ENCODE measurements at places on chromosomes 1 and 21.

- DNase-seq: no peak
Observed at GRCh38 chr1:241638099-241638682, 2.0 kb downstream of the CHML start.

GRCh38 chr1:188061881-188062280 lies 1233.1 kb downstream of the PLA2G4A start:
- no peak for DNase-seq

GRCh38 chr1:11800756-11801433 lies 4.9 kb downstream of the MTHFR start:
- DNase-seq: no peak

DNA sequence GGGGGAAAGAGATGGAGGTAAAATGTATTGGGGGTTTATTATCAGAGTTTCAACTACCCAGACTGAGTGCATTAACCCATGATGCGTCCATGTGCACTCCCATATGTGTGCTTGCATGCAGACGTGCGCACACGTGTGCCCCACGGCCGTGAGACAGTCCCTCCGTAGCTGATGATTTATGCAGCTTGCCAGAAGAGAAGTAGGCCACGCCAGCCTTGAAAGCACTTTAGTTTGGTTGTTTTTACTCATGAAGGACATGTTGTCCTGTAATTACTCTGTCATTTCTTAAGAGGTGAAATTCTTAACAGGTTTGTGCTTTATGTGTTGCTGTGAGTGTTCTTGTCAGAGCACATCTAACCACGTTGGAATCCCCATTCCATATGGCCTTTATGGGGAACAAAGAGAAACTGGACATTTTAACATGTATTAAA lies 467.8 kb downstream of the LMO4 start:
- DNase-seq: no peak

DNA sequence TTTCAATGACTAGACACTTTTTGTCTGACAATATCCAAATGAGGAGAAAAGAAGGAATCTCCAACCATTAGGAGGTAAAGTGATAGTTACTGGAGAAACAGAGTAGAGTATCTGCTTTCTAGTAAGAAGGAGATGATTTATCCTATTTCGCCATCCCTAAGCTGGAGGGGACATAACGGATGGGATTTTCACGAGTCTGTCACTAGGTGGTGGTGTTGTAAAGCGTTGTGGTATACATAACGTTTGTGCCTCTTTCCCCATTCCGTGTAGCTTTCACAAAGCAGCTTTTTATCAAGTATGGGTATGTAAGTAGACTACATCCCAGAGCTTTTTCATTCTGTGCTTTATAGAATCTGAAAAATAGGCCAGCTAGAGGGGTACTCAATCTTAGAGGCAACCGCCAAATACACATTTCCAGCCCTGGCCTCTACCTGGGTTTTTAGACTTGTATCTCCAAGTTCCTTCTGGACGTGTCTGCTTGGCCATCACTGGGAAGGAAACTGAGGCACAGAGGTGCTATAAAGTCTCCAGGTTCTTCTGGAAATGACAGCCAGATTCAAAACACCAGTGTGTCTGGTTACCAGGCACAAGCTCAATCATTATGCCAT lies 33.3 kb upstream of the FAM3B start:
- no peak for DNase-seq

- DNase-seq: no peak
Observed at GRCh38 chr1:55673416-55673815, 458.3 kb upstream of the USP24 start.

GRCh38 chr1:201085902-201086735 lies 26.1 kb downstream of the CACNA1S start:
- DNase-seq: no peak

DNA sequence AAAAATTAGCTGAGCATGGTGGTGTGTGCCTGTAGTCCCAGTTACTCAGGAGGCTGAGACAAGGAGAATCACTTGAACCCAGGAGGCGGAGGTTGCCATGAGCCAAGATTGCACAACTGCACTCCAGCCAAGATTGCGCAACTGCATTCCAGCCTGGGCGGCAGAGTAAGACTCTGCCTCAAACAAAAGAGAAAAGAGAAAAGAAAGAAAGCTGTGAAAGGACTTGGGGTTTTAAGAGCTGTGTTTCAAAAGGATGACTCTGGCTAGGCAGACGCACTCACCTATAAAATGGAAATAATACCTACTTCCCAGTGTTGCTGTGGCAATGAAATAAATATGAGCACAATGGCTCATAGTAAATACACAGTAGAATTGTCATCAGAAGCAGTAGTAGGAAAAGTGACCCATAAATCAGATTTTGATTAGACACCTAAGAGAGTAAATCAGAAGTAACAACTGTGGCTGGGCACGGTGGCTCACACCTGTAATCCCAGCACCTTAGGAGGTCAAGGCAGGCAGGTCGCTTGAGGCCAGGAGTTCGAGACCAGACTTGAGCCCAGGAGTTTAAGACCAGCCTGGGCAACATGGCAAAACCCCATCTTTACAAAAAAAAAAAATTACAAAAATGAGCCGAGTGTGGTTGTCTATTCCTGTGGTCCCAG lies 45.9 kb upstream of the PUM1 start:
- DNase-seq: no peak

DNA sequence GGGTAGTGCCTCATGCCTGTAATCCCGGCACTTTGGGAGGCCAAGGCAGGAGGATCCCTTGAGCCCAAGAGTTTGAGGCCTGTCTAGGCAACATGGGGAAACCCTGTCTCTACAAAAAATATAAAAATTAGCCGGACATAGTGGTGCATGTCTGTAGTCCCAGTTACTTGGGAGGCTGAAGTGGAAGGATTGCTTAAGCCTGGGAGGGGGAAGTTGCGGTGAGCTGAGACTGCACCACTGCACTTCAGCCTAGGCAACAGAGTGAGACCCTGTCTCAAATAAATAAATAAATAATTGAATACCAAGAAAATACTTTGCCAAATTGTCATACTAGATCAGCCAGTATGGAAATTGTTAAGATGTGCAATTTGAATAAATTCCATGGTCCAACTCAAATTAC lies 5.9 kb upstream of the RBBP5 start:
- DNase-seq: no peak

DNA sequence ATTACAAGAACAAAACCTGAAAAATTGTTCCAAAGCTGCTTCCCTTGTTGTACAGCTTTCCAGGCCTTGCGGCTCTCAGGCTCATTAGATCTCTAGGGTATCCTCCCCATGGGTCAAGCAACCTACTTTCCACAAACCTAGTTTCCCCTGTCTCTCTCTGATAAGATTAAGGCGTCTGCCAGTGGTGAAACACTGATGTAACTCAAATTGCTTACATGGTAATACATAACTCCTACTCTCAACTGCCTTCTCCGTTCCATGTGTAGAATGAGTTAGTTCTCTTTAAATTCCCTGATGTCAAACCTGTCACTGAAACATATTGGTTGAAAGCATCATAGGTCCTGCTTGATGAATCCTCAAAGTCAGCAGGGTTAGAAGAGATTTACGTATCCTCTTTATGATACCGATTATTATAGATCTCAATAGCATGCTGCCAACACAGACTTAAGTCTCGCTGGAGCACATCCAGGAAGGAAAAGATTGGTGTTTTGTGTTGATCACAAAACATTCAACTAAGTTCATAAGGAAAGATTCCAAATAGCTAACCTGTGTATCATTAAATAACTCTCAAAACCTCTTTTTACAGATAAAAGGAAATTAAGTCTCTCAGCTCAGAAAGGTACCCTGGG lies 10.6 kb downstream of the PPP1R15B start:
- DNase-seq: no peak

DNA sequence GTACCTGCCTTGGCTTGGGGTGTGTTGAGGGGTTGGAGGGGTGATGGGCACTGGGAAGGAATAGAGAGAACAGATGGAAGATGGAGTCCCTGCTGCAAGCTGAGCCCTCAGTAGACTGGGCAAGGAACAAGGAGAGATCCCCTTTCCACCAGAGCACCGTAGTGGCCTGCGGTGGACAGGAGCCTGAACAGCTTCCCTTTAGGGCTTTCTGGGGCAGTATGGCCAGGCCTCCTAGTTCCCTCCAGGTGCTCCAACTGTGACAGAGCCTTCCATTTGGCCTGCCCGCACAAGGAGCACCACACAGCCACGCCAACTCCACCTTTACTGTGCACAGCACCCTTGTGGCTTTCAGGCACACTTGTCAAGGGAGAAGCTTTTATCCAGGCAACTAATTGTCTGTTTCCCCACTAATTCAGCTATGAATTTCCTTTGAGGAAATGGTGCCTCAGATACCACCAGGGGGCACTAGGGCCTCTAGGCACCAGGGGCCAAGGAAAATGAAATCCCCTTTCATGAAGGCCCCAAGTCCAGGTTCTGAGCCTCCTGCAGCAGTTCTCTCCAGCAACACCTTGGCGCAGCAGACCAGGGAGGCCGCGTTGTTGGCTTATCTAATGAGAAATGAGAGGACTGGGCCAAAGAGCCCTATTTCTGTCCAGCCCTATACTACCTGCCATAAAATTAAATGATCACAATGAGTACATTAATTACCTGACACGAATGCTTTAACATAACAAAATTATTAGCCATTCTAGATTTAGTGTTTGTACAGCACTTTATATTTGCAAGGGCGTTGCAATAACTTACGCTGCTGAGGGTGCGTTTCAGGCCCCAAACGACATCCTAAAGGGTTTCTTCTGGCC lies 23.1 kb upstream of the ERI3 start:
- no peak for DNase-seq

DNA sequence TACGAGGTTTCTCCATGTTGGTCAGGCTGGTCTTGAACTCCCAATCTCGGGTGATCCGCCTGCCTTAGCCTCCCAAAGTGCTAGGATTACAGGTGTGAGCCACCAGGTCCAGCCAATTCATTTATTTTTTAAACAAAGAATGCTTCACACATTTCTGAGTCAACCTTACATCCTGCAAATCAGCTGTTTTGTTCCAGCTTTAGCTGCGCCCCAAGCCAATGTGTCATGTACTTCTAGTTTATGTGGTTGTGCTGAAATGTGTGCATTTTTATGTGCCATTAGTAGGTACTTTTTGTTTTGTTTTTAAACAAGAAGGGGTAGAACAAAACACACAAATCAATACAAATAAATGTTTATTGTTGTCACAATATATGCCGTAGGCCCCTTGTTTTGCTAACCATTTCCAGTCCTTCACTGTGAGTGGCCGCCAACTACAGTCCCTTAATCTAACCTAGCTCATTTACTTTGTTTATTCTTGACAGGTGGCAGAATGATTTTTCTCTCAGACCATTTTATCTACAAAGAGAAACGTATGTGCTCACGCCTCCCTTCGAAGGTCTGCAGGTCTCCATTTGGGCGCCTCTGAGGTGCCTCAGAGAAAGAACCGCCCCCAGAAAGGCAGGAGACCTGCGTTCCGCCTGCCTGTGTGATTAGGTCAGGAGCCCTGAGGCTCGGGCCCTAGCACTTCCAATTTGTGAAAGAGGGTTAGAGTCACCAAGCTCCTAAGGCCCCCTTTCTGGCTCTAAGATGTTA lies 2.8 kb upstream of the CASQ2 start:
- no peak for DNase-seq

DNA sequence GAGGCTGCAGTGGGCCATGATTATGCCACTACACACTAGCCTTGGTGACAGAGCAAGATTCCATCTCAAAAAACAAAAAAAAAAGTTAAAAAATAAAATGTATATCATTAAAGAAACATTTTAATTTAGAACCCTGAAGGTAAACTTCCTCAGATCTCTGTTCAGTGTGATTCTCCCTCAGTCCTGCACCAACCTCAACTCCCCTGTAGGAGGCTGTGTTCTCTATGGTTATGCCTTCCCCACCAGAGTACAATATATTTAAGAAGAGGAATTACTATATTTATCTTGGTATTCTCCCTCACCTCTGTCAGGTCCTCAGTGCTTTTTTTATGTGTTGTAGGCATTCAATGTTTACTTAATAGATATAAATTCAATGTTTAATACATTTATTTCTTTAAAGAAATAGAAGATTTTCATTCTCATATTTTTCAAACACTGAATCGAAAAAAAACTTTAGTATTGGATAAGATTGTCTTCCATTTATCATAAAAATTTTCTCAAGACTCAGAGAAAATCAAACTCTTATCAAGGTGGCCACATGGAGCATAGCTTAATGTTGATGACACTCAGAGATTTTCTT lies 4.8 kb upstream of the LRRC8B start:
- DNase-seq: no peak

DNA sequence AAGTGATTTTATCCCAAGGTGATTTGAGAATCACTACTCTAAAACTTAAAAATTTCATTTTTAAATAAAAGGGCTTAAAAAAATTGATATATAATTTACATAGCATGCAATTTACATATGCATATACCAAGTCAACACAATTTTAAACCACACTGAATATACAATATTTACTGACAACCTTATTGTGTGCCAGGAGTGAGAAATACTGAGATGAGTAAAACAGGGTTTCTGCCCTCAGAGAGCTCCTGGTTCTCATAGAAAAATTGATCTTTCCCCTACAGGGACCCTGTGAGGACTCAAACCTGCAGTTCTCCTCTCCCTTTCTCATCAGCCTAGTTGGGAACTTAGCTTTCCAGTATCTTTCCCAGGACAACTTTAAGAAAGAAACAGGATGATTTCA lies 27.0 kb downstream of the PLPP3 start:
- DNase-seq: no peak

- DNase-seq: no peak
Observed at GRCh38 chr1:105724286-105724685, 1332.2 kb upstream of the PRMT6 start.

DNA sequence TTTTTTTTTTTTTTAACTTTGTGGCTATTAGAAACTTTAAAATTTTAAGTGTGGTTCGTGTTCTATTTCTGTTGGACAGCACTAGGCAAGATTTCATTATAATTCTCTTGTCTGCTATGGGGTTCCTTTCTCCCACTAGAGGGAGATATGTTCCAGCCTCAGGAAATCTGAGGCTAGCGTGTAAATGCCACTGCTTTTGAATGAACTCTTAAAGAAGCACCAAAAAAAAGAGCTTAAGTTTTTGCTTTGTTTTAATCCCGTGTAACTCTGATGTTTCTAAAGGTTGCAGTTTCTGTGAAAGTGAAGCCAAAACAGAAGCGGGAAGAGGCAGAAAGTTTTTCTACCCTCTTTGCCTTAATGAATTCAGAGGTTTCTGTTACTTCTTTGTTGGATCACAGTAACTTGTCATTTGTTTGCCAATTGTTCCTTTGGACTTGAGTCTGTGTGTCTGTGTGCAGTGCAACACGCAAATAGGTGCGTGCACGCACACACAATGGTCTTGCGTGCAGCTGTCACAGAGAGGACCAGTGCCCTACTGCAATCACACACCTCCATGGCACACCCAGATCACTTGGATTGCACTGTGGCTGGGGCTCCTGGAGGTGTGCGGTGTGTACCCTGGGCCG lies 32.3 kb downstream of the HHAT start:
- DNase-seq: no peak

GRCh38 chr1:229572286-229572685 lies 13.8 kb upstream of the ABCB10 start:
- no peak for DNase-seq

- no peak for DNase-seq
Observed at GRCh38 chr1:38662126-38662525, 197.4 kb downstream of the RRAGC start.

- no peak for DNase-seq
Observed at GRCh38 chr1:53971718-53972117, 25.6 kb downstream of the LRRC42 start.

GRCh38 chr1:47812904-47813514 lies 184.2 kb downstream of the TRABD2B start:
- DNase-seq: no peak
